ENCODE measurements at places on chromosomes 7 and 10. TPM values are rescaled to one million over a fixed set of nuclear protein-coding genes. Genes with fewer than 3 reads are reported as not detected.

GRCh38 chr10:60870416-60870728 lies 73.6 kb downstream of the RHOBTB1 start:
- DNase-seq: no peak

DNA sequence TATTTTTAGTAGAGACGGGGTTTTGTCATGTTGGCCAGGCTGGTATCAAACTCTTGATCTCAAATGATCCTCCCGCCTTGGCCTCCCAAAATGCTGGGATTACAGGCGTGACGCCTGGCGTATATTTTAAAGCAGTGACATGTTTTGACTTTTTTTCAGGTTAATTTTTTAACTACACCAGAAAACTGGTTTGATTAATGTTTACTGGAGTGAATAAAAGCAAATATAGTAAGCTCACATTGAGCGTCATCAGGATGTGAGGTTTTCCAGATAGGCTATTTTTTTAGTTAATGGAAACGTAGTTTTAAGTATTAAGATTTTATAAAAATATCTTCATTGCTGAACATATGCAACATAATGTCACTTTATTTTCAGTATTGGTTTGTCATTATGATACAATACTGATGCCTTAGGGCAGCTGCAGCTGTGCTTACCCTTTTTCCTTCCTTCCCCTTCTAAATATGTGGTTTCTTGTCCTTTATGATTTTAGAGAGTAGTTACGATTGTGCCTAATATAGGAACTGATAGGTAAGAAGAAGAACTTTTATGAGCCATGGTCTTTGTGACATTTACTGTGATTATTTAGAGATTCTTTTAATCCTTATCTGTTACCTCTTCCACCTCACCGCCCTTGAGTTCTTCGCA lies 37.3 kb downstream of the TMEM60 start:
- DNase-seq: no peak

GRCh38 chr10:43131906-43132305 lies 6.3 kb upstream of the CSGALNACT2 start:
- no peak for DNase-seq

The CAMK2B gene
- 134 TPM for total RNA-seq
